ENCODE measurements at places on chromosomes 1 and 21.

DNA sequence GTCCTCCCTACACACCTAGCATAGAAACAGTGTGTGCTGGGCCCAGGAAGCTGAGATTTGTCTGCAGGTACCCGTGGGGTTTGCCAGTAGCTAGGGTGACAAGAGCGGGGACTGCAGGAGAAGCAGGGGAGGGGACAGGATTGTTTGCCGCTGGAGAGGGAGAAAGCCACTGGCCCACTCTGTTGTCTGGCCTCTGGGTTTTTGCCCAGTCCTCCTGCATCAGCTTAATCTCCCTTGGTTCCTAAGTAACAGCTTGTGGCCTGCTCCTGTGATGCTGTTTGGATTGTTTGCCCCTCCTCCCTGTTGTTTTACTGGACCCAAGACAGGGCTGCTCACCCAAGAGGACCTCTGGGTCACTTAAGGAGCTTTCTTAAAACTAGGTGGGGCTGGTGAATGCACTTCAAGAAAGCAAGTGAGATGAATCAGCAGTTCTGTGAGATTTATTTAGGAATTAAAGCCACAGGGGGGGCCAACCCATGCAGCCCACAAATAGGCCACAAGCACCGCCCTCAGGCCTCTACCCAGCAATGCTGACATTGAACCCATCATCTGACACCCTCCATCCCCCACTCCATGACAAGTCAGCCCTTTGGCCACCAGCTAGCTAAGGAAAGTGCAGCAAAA is 142.8 kb downstream of the ZZZ3 start:
- DNase-seq: peak; percentile 70

DNA sequence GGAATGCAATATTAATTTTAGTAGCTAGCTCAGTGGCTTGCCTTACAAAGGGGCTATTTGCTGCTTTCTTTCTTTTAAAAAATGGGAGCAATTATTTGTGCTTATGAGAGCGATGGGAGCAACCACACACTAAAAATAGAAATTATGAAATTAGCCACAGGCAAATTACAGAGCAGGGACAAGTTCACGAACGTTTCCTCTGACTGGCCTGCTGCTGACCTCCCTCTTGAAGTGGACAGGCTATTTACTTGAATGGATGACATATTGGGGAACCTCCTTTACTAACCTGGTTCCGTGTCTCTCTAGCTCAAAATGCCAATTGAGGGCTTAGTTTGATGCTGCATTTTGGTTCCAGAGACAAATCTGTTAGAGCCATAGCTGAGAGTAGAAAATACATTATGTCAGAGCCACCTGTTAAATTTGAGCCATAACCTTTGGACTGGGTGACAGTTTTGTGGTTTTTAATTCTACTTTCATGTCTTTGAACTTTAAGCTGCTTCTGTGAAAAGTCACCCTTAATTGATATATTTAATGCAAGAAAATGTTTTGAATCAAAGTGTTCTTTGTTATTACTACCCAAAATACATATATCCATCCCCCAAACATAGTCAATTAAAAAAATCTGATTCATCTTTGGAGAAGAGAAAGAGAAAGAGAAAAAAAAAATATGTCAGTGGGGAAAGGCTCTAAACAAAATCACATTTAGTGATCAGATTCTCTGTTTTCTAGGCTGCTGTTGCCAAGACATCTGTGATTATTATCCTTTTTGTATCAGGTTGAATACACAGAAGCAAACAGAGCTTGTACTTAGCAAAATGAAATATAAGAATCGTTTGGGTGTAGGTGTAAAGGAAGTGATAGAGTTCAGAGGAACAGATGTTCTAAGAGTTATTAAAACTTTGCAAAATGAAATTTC is 351.9 kb downstream of the ADGRL2 start:
- DNase-seq: no peak

DNA sequence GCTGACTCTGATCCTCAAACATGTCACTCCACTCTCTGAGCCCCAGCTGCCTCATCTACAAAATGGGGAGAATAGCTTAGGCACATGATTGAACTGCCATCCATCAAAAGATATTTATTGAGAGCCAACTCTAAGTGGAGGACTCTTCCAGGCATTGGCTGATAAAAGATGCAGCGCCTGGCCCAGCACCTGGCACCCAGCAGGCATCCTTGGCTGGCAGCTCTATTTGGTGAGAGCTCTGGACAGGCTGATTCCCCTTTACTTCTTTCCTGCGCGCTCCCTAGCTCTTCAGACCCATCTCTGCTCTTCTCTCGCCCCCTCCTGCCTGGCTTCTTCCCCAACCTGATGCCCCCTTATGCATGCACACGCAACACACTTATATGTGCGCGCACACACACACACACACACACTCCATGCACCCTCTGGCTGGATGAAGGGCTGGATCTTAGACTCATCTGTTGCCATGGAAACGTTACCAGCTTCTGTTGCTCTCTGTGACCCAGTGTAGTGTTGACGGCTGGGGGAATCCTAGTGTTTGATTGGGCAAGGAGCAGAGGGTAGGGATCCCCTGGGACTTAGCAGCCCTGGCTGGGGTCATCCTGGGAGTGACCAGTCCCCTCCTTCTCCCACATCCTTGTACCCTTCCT is 49.3 kb downstream of the VWA5B1 start:
- DNase-seq: no peak

DNA sequence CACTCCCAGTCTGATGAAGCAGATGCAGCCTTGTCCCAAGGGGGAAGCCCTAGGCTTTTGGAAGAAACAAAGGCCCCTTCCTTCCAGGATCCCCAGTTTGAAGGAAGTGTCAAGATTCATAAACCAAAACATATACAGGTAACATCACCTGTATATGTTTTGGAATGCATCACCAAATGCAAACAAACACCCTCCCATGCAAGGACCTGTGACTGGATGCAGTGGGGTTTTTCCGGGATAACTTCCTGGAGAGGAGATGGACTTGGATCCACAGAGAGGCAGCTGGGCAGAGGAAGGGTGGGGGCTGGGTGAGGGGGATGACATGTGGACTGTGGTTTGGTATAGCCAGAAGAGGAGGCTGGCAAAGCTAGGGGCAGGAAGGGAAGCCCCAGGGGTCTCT is 1.5 kb upstream of the PLA2G2F start:
- DNase-seq: no peak

DNA sequence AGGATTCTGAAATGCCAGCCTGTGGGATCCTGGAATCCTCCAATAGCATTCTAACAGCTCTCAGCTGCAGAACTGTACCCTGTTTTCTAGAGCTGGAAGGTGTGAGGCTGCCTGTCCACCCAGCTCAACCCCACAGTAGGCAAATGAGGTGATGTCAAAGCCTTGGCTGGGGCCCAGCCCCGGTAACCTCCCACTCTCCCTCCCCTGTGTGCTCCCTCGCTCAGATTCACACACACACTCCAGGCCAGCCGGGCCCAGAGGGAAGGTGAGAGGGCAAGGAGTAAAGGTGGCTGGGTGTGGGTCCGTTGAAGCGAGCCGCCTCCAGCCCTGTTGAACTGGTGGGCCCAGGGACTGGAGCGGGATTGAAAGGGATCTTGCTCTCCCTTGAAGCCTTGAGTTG is at the start of gene BSND:
TSS of gene BSND (plus strand) at position 257 of the 400 bp plus-strand sequence. CDS start 254 bp downstream, outside the sequence.
- no peak for DNase-seq

DNA sequence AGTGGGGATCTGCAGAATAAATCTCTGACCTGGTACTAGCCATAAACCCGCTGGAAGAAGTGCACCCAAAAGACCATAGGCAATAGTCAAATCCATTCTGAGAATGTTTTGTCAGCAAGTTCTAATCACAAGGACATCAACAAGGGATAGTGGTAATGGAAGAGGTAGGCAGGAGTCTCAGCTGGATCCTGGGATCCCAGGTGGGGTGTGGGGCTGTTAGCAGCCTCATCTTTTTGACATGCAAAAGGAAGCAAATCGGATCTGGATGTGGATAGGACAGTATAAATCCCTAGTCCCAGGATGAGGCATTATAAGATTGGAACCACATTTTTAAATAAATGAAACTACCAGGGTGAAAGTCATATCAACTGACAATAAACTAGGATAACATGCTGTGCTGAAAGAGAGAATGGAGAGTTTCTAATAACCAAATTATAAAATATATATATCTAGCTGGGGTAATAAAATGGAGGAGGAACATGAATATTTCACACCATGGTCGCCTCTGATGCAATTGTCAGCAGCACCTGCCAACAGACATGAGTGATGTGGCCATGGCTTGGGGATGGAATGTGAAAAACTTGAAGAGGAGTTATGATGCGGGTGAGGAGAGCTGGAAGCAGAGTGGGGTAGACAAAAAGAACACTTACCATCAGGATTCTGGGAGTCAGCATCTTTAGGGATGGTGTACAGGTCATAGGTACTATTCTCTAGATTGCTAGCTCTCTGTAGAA is 23.7 kb upstream of the PEX19 start:
- DNase-seq: no peak

DNA sequence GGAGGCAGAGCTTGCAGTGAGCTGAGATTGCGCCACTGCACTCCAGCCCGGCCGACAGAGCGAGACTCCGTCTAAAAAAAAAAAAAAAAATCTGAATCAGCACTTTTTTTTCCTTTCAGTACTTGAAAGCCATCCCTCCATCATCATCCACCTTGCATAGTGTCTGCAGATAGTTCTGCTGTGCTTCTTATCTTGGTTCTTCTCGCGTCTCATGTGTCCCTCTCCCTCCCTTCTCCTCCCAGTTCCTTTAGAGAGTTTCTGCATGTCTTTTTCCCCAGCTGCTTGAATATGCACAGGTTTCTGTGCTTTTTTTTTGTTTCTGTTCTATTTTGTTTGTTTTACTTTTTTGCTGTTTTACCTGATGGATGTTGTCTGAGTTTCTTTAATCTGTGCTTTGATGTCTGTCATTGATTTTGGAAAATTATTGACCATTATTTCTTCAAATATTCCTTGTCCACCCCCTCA is 3.9 kb upstream of the COL18A1 start:
- no peak for DNase-seq

DNA sequence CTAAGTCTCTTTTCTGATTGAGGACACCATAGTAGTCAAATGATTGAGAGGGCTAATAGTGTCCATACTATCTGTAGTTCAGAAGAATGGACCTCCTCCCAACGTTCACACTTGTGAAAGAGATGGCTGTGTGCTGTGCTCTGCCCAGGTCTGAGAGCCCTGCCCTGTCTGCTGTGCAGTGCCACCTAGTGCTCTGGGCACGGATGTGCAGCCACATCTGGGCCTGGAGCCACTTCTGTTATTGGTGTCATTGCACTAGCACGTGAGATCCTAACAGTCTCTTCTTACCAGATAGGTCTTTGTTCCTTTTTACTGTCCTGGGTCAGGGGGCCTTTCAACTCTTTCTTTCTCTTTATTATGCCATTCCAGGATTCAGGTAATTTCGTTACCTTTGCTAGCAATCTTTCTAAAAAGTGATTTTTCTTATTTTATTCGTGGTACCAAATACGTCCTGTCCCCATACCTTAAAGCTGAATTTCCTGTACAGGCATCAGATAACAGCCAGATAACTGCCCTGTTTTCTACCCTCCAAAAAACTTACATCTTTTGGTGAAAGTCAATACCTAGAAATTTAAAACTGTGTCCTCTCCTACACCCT is 21.7 kb downstream of the INTS3 start:
- DNase-seq: peak; percentile 92

GRCh38 chr1:229943988-229944743 is 122.9 kb upstream of the GALNT2 start:
- DNase-seq: no peak

GRCh38 chr1:17359808-17360207 is 12.2 kb upstream of the PADI6 start:
- no peak for DNase-seq

DNA sequence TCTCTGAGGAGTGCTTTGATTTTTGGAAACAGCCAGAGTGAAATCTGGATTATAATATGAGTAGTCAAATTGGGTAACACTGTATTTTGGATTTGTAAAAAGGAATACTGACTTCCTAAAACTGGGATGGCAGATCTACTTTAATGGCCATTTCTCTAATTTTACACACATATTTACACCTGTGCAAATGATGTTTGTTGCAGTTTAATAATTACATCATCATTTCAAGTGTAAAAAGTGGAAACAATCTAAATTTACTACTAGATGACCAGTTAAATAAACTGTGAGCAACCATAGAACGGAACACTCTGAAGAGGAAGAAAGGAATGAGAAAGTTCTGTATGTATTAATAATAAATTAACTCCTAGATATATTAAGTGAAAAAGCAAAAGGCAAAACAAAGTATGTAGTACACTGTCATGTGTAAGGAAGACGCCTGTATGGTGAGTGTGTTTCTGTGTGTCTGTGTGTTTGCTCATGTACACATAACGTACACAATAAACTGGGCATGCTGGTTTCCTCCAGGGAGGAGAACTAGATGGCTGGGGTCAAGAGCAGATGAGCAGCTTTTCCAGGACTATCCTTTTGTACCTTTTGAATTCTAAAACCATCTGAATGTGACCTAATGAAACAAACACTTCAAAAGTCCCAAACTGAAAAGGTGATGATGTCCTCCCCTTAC is 2.9 kb upstream of the RHEX start:
- DNase-seq: no peak

DNA sequence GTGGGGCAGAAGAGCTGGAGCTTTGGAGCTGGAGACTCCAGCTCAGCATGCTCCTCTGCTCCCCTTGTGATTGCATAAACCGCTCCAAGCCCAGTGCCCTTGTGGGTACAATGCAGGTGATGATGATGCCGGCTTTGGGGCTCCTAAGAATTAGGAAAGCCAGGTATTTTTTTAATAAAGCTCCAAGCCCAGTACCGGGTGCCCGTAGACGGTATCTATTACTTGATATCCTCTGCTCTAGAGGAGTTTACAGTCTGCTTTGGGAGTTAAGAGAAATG is 27.2 kb downstream of the TENT5C start:
- no peak for DNase-seq

DNA sequence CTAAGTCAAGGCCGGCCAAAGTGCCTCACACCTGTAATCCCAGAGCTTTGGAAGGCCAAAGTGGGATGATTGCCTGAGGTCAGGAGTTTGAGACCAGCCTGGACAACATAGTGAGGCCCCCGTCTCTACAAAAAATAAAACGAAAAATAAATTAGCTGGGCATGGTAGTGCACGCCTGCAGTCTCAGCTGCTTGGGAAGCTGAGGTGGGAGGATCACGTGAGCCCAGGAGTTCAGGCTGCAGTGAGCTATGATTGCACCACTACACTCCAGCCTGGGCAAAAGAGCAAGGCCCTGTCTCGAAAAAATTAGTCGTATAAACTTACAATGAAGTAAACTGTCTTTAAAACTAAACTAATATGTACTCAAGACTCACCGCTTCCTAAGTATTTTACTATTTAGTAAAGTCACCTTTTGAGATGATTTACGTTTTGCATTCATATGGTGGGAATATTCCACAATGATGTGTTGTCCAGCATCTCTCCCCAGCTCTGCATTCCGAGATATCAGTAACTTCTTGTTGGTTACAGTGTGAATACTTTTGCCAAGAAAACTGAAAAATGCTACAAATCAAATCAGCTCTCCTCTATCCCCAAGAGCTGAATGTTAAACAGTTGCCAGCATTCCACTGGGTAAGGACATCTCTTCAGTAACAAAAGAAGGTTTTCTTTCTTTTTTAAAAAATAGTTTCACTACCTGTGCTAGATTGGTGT is 84.9 kb upstream of the C21orf91 start:
- no peak for DNase-seq

Data from AG08396 (cell line).